Mucosa of gallbladder (tissue), 1 donor: ENCODE measurements at places on chromosomes 6 and 20.
A peak's percentile ranks its signal among the peaks of the same experiment; 100 is the strongest.

- no peak for DNase-seq
Observed at GRCh38 chr6:23661549-23661948, 464.5 kb upstream of the NRSN1 start.

GRCh38 chr20:433300-433975 is 25.3 kb downstream of the RBCK1 start:
- no peak for DNase-seq

GRCh38 chr6:165515963-165516624 is 146.9 kb downstream of the PDE10A start:
- DNase-seq: no peak

DNA sequence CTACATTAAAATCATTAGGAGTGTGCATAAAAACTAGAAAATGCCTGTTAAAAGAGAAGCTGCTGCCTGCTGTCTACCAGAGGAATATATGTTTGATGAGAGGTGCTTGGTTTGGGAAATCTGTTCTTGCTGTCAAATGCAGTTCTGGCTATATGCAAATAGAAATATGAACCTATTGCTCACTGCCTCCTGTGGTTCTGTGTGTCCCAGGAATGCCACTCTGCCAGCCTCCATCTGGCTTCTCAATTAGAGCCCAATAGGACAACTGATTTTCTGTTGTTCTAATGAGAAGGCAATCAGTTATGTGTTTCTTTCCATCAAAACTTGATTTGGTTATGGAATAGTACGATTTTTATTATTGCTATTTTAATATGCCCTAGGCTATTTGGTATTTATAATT is 759.7 kb downstream of the HDGFL1 start:
- DNase-seq: no peak

- no peak for DNase-seq
Observed at GRCh38 chr20:62531046-62531838, 55.4 kb upstream of the GATA5 start.

DNA sequence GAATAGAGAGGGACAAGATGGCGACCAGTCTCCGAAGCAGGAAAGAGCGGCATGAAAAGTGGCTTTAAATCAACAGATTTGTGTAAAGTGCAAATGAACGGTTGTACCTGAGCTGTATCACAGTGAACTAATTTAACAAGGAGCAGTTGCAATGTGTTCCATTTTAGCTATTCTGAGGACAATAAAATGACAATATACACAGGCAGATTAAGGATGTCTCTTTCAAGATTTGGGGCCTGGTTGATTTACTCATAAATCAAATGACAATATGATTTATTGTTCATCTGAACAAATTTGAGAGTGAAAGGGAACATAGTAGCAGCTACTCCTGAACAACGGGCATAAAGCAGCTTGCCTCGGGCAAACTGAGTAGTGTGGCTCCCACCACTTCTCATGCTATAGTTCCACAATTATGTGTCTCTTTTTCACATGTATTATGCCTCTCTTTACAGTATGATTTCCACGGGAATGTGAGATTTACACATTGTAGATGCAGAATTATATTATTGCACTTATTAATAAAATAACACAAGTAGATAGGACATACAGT is 204.1 kb upstream of the AGPAT4 start:
- no peak for DNase-seq

GRCh38 chr20:56843386-56843785 is 214.3 kb downstream of the TFAP2C start:
- no peak for DNase-seq

- DNase-seq: no peak
Observed at GRCh38 chr6:56689114-56689513, 46.4 kb upstream of the DST start.

- DNase-seq: no peak
Observed at GRCh38 chr6:132763269-132763668, 5.6 kb upstream of the VNN2 start.

DNA sequence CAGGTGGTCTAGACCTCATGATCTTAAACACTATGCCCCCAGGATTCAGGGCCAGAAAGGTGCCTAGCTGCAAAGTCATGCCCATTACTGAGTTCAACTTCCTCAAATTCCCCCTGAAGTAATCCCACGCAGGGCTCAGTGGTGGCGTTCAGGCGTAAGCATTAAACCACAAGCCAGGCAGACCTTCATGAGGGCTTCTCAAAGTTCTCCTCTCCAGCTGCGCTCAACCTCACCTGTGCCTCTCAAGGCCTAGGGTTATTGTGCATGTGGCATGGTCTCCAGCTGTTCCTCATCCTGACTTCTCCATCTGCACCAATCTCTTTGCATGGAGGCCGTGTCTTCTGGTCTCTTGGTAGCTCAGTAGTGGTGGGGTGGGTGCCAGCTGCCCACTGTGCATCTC is 113.6 kb downstream of the TSHZ2 start:
- no peak for DNase-seq

- no peak for DNase-seq
Observed at GRCh38 chr20:1964061-1964460, 29.8 kb downstream of the PDYN start.

GRCh38 chr20:58133020-58133808 is 95.2 kb downstream of the ANKRD60 start:
- no peak for DNase-seq

- no peak for DNase-seq
Observed at GRCh38 chr6:94099072-94099471, 679.7 kb upstream of the EPHA7 start.

DNA sequence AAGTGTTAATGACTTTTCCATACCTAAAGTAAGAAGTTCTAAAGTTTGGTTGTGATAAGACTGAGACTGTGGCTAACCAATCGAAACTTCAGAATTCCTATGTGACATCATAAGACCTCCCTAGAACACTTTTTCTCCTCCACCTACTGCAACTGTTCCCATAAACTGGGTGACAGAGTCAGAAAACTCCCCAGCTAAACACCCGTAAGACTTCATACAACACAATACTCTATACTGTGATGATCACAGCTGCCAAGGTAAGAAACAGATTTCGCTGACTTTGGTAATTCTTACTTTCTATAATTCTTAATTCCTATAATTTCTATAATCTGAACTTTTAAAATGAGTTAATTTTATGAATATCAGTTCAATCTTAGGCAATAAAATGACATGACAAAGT is at the start of gene PLN:
Gene PLN, plus strand, starts transcription at position 161 of the 400 bp plus-strand sequence. CDS start 10,626 bp downstream, outside the sequence.
- no peak for DNase-seq

DNA sequence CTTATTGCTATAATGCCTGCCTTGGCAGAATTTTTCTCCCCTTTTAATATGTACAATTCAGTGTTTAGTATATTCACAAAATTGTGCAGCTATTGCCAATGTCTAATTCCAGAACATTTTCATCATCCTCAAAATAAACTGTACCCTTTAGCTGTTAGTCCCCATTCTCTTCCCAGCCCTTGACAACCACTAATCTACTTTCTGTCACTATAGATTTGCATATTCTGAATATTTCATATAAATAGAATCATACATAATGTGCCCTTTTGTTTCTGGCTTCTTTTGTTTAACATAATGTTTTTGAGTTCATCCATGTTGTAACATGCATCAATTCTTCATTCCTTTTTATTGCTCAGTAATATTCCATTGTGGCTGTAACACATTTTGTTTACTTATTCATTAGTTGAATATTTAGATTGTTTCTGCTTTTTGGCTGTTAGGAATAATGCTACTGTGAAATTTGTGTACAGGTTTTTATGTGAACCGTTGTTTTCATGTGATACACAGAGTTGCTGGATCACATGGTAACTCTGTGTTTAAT is 22.4 kb downstream of the STK4 start:
- no peak for DNase-seq

DNA sequence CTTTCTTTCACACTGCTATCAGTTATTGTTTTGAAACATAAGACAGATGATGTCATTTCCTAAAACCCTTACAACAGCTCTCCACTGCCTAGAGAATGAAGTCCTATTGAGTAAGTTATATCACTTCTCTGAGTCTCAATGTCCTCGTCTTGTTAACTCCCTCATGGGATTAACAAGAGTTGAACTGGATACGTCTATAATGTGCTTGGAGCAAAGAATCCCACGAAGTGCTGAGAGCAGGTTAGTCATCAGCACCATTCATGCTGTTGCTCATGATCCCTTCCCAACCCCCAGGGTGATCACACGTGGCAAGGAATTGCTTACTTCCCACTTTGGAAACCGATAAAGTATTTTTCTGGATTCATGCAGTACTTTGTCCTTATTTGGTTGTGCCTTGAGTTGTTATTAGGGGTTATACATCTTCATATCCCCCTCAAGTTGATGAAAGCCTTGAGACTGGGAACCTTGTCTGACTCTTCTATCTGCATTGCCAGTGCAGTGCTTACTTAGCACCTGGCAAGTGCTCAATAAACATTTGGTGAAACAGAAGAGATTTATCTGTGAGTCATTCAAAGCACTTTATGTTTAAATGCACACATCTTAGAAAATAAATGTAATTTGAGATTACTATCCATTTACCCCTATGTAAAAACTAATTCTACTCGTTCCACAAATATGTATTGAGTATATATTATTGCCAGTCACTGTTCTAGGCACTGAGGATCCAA is 487.5 kb downstream of the EPM2A start:
- no peak for DNase-seq

GRCh38 chr6:94190030-94190429 is 770.7 kb upstream of the EPHA7 start:
- DNase-seq: no peak

DNA sequence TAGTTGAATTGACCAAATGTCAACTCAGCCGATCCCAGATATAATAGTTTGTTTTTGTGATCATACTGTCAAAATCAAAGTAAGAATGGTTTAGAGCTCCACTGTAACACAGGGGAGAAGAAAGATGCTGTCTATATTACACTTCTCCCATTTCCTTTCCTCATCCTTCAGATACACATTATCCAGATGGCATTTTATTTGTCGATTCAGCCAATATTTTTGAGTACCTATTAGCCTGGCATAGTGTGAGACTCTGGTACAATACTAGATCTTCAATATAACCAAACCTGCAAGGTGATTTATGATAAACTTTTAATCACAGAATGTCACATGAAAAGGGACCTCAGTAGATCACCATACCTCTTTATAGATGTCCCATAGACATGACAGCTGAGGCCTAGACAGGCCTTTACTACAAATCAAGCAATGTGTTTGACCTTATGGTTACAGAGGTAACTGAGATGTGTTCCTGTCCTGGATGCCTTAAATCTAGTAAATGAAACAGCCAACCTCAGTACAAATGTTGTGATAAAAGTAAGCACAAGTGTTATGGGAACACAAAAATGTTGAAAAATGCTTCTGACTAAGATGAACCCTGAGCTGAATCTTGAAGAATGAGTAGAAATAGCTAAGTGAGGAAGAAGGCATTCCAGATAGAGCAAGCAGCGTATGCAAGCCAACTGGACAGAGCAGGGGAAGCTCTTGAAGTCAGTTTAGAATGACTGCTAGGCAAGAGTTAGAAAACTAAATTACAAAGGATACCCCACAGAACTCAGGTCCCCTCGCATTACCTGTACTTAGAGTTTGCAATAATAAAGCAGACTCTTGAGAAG is 1.9 kb downstream of the FBXO9 start:
- DNase-seq: no peak

DNA sequence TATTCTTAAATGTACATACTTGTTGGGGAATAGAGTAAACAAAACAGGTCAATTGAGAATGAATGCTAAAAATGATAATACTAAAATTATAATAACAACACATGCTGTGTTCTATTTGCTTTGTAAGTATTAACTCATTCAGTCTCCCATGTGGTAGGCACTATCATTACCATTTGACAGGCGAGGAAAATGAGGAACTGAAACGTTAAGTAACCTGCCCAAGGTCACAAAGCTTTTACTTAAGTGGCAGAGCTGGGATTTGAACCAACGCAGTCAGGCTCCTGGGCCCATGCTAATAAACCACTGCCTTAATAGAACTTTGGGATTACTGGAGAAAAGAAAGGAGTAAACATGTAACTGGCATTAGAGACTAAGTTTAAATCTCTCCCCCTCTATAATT is 3.8 kb downstream of the NSFL1C start:
- no peak for DNase-seq

GRCh38 chr6:100084991-100085364 is 91.0 kb upstream of the MCHR2 start:
- DNase-seq: no peak

- no peak for DNase-seq
Observed at GRCh38 chr6:55141611-55142010, 32.7 kb upstream of the HCRTR2 start.

- DNase-seq: peak; percentile 11
Observed at GRCh38 chr6:131062241-131063027, 611 bp downstream of the EPB41L2 start.

GRCh38 chr6:75244063-75244584 is 523 bp upstream of the COX7A2 start:
- no peak for DNase-seq

- DNase-seq: no peak
Observed at GRCh38 chr20:63635431-63636141, 8.7 kb upstream of the GMEB2 start.

DNA sequence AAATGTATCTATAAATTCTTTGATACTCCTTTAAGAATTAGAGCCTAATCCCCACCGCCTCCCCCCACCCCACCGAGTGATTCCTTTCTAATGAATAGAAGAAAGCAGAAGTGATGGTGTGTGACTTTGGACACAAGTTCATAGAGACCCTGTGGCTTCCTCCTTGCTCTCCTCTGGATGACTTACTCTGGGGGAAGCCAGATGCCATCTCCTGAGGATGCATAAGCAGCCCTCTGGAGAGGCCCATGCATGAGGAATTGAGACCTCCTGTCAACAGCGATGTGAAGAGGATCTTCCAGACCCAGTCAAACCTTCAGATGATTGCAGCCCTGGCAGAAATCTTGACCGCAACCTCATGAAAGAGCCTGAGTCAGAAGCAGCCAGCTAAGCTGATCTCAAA is 21.1 kb downstream of the AHCY start:
- DNase-seq: no peak

DNA sequence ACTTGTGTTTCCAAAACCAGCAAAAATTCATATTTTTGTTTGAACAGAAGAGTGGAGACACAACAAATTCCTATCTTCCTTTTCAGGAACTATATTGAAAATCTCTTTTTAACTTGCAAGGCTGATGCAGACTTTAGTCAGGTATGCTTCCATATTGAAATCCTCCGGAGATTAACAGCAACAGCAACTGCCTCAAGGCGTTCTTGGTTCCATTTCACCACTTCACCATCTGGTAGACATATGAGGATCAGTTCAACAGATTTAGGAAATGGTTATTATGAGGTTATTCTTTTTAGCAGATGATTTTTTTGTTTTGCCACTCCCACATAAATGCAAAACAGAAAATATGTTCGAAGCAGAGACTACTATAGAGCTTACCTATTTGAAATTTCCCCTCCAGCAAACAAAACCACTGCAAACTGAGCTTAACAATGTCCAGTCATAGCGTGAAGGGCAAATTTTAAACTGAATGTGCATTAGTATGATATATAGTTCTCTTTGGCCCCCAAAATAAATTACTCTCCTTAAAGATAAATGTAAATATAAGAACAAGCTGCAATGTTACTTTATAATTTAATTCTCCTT is 520.5 kb upstream of the ADGRB3 start:
- no peak for DNase-seq
